ENCODE measurements at places on chromosomes 7 and 10.

GRCh38 chr10:89263531-89263930, 12.0 kb upstream of the LIPA start:
- DNase-seq, result no peak

- no peak for DNase-seq
These were observed 107.5 kb upstream of the GPR26 start for GRCh38 chr10:123558651-123559050.

DNA sequence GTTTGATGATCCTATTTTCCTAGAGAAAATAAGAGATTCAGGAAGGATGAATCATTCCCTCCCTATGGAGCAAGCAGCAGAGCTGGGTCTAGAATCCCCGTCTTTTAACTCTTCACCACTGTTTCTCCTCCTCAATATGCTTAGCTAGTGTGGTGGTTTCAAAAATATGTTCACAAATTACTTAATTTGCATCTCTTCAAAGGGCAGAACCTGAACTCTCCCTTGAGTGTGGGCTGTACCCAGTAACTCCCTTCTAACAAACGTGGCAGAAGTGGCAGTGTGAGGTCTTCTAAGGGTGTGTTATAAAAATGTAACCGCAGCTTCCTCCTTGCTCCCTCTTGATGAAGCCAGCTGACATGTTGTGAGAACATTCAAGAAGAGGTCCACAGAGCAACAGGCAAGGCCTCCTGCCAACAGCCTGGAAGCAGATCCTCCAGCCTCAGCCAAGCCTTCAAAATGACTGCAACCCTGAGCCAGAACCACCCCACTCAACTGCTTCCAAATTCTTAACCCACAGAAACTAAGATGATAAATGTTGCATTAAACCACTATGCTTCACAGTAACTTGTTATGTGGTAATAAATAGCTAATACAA, 36.6 kb downstream of the SRPK2 start:
- peak; percentile 13 for DNase-seq

GRCh38 chr7:73329861-73330581, 2.1 kb downstream of the FKBP6 start:
- DNase-seq, result no peak

DNA sequence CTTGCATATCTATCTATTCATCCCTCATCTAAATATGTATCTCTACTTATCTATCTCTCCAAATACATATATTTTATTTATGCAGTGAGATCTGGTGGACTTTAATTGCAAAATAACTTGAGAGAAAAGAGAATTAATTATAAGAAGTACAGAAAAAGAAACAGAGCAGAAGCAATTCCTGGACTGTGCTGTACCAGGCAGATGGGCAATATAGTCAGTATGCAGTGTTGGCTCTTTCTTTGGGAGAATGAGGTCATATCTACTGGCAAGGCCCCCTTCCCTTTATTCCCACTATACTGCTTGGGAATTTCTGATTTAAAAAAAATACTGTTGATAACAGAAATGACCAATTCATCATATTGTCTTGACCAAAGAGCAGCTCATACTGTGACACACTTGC, 49.0 kb upstream of the TOMM7 start:
- DNase-seq, result no peak

DNA sequence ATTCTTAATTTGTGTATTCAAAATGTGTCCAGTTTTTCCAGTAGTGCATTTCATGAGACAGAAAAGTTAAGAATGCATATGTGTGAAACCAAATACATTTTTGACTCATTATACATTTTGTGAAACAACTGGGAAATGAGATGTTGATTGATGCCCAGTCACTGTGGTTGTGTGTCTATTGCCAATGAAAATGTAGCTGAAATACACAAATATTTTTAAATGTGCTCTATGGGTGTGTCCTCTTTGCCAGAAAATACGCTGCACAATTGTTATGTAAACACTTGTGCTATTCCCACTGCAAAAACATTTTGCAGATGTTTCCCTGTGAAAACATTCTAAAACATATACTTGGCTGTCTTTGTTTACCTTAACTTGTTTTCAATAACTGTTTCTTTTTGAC, 395.2 kb downstream of the TFEC start:
- no peak for DNase-seq

DNA sequence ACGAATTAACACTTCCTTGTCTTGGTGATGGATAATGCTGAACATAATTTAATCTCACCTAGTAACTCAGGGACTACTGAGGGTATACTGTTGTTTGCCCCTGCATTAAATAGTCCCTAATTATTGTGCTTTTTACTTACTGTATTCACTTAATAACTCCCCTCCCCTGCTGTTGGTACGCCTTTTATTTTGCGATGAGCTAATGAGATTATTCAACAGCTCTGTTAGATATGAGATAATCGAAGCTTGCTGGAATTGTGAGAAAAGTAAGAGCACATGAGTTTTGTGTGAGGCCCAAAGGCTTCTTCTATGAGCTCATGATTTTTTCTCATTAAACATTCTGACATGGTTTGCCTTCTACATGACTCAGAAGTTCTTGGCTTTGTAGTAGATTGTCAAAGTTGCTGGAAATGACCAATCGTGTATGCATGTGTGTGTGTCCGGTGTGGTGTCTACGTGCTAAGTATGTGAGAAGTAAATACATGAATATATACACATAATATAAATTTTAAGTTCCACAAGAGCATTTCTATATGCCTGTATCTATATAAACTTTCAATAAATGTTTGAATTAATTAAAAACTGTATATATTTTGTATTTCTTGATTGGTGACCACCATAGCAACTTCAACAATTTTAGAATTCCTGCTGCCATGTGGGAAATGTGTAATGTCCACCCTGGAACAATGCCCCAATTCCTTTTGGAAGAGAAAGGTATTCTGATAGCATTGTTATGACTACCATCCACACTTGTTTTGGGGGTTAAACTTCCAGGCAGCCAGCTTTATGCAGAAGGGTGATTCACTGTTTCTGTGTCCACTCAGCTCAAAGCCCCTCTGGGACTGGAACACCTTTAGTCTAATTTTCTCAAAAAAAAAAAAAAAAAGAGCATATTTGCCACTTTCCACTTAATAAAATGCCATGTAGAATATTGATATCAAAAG, 106.2 kb downstream of the SAMD9 start:
- DNase-seq, result no peak

- no peak for DNase-seq
These were observed 82.0 kb downstream of the VWC2 start for GRCh38 chr7:49855281-49855980.

DNA sequence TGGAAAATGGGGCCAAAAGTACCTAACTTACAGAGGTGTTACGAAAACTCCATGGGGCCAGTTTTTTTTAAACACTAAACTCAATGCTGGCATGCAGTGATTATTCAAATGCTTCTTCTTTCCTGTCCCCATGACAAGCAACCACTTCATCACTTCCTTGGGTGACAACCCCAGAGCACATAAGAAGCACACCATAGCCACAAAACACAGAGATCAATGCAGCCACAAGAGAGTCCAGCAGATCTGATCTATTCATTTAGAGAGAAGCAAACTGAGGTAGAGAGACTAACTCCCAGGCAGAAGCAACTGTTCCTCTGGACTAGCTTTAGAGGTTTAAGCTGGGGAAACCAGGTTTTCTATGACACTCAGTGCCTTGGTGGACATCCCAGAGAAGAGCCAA, 180.0 kb downstream of the GRID1 start:
- no peak for DNase-seq

GRCh38 chr7:10343108-10343507, 630.6 kb upstream of the PHF14 start:
- DNase-seq, result no peak

DNA sequence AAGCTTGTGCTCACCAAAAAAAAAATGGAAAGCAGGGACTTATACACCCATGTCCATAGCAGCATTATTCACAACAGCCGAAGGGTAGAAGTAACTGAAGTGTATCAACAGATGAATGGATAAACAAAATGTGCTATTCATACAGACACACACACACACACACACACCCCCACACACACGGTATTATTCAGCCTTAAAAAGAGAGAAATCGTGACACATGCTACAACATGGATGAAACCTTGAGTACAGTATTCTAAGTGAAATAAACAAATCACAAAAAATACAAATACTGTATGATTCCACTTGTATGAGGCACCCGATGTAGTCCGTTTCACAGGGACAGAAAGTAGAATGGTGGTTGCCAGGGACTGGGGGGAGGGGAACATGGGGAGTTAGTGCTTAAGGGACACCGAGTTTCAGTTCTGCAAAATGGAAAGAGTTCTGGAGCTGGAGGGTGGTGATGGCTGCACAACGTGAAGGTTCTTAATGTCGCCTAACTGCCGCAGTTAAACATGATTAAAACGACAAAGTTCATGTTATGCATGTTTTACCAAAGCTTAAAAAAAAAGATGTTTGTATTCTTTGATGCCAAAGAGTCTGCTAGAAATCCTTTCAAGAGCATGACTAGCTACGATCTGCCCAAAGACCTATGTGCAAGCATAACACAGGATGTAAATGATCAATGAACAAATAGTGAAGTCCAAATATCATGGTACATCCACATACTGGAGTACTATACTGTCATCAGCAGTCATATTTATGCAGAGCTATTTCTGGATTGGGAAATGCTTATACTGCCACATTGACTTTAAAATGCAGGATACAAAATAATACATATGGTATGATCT, 7.2 kb downstream of the TNS3 start:
- no peak for DNase-seq

DNA sequence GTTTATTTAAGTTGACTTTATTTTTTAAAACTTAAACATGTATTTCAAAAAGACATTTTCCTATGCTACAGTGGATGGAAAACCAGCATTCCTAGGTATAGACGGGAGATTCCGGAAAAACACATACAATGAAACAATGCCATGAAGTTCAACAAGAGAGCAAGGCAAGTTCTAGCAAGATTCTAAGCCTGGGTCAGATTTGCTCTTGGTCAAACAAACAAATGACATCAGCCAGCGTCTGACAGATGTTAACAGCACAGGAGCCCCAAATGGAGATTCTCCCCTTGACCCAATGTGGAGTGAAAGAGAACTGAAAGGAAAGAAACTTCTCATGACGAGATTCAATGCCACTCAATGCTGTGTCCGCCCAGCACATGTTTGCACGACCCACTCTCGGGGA, 149.9 kb downstream of the NEURL1 start:
- DNase-seq, result no peak

GRCh38 chr7:14236834-14237233, 247.4 kb upstream of the ETV1 start:
- DNase-seq, result no peak

DNA sequence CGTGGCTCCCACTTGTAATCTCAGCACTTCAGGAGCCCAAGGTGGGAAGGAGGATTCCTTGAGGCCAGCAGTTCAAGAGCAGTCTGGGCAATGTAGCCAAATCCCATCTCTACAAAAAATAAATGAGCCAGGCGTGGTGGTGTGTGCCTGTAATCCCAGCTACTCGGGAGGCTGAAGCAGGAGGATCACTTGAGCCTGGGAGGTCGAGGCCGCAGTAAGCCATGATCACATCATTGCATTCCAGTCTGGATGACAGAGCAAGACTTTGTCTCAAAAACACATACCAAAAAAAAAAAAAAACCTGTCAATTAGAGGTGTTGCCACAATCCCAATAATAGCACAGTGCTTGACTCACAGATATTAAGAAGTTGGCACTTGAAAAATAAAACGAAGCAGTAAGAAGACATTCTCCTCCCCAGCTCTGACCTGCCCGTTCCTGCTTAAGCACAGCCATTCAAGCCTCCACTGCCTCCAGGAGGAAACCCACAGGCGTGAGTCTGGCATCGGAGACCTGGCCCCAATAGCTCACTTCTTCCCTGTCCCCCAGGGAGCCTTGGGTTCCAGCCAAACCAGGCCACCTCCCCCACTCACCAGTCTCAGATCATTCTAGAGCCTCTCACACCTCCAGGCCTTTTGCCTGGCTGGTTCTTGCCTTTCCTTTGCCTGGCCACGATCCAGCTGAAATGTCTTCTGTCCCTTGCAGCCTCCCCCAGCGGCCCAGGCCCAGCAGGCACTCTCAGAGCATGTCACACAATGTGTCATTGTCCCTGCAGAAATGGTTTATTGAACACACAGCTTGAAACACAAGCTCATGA, 45.3 kb upstream of the GTF2I start:
- no peak for DNase-seq

DNA sequence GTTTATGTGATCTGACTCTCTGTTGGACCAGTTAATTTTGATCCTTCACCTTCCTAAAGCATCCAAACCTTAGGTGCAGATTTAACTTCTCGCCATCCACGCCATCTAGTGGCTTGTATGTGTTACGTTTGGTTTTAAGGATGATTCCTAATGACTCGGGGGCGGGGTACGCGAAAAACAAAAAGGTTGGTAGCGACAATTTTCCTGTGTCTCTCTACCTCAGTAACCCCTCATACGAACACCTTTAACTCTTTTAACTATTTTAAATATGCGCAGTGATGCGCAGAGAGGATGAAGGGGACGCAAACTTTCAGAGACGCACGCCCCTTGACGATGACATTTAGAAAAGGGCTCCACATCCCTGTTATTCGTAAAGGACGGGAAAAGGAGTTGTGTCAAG, 714 bp upstream of the KCND2 start:
- no peak for DNase-seq

DNA sequence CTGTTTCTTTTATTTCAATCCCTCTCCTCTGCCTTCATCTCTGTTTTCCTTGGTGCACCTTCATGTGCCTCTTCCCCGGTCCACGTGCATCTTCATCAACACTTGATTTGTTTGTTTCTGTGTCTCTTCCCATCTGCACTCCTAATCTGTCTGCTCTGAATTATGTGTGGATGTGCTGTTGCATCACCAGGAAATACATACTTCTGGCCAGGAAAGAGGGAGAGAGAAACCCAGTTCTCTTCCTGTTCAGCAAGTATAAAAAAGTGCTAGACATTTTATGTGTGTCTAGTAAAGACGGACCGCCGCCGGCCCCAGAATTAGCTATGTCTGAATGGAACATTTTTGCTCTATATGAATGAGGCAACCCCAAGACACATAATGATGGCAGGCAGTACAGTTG, 93.8 kb downstream of the CALD1 start:
- no peak for DNase-seq

DNA sequence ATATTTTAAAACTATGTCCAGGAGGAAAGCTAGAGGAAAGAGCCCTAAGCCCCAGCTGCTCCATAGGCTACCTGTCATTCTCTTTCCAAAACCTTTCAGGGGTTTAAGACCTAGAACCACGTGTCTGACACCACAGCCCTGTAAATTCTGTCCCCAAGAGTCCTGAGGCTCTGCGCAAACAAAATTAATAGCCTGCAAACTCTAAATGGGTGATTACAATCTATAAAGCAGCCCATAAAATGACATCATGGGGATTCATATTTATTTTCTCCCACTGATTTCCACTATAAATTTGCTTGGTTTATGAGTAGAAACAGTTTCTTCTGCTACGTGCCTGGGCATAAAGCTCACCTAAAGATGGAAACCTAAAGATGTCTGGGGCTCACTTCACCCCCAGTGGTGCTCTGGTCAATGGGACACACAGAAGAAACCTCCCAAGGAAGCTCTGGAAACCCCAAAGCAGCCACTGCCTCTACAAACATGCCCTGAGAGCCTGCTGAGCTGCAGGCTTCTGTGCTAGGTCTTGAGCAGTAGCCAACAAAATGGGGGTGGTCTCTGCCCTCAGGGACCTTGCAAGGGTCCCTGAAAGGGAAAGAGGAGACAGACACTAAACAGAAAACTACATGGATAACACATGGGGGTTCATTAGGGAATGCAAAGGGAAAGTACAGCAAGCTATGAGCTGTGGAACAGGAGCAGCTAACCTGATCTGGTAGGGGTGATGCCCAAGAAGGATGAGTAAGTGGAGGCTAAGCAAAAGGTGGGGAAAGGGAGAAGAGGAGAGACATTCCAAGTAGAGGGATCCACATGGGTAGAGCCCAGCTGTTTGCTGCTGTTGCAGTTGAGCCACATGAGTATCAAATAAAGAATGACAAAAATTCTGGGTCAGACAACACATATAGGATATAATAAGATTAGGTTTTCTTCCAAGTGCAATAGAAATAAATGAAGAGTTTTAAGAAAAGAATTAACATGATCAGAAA, 331.7 kb downstream of the KCNMA1 start:
- no peak for DNase-seq
